ENCODE measurements at places on chromosomes 6 and 20. TPM values are rescaled to one million over a fixed set of nuclear protein-coding genes. Genes with fewer than 3 reads are reported as not detected.

The BEND3 gene
- 2.2 TPM for total RNA-seq

The LPA gene
- not detected for total RNA-seq

The BTN1A1 gene
- not detected for total RNA-seq

The CALHM4 gene
- total RNA-seq: not detected

The BPIFB2 gene
- total RNA-seq: not detected

The COL9A1 gene
- under 0.01 TPM for total RNA-seq

The CEBPB gene
- 54.5 TPM for total RNA-seq

The PDE7B gene
- 25.7 TPM for total RNA-seq

The OR2W1 gene
- not detected for total RNA-seq

The EXOC2 gene
- 23.9 TPM for total RNA-seq

The RGS17 gene
- total RNA-seq: 1.1 TPM

The LTA gene
- not detected for total RNA-seq

The ADGRG6 gene
- 71.5 TPM for total RNA-seq

The SNPH gene
- 6.4 TPM for total RNA-seq

The ADGB gene
- total RNA-seq: not detected

The ZNF341 gene
- 1.4 TPM for total RNA-seq

The KCNK15 gene
- total RNA-seq: 6.8 TPM

The METTL24 gene
- total RNA-seq: 0.97 TPM

The ULBP3 gene
- 21.7 TPM for total RNA-seq

The SCUBE3 gene
- 3.4 TPM for total RNA-seq

The PTCHD4 gene
- total RNA-seq: 0.54 TPM

The MMP24 gene
- 1.4 TPM for total RNA-seq

The DNAH8 gene
- total RNA-seq: under 0.01 TPM

The ALDH8A1 gene
- 0.43 TPM for total RNA-seq
